Smooth muscle cell of the coronary artery (primary cell): ENCODE measurements at places on chromosomes 2 and 18. TPM values are rescaled to one million over a fixed set of nuclear protein-coding genes. Genes with fewer than 3 reads are reported as not detected.

Gene UGT1A10
- 0.23 TPM in 1 of 2 replicates, not detected in the other for total RNA-seq

Gene MYCN
- not detected in 2 replicates for total RNA-seq

Gene TUBA3D
- total RNA-seq = not detected in 2 replicates

Gene MAPRE2
- total RNA-seq = 19.0 and 26.2 TPM in 2 replicates

Gene NYAP2
- not detected in 2 replicates for total RNA-seq

Gene GAL3ST2
- 0.23 TPM in 1 of 2 replicates, not detected in the other for total RNA-seq

Gene AMMECR1L
- 13.3 and 13.9 TPM in 2 replicates for total RNA-seq

Gene RNF152
- 16.6 and 33.3 TPM in 2 replicates for total RNA-seq

Gene SERPINB3
- total RNA-seq = 2.3 TPM in 1 of 2 replicates, not detected in the other

Gene NMUR1
- 0.23 TPM in 1 of 2 replicates, not detected in the other for total RNA-seq

Gene CUL3
- total RNA-seq = 41.0 and 51.8 TPM in 2 replicates

Gene MEIS1
- 29.5 and 44.2 TPM in 2 replicates for total RNA-seq

Gene NEURL3
- 0.08 TPM in 1 of 2 replicates, not detected in the other for total RNA-seq

Gene AAMP
- 117 and 137 TPM in 2 replicates for total RNA-seq

Gene UCN
- 0.30 TPM in 1 of 2 replicates, not detected in the other for total RNA-seq

Gene STRN
- total RNA-seq = 8.6 and 11.5 TPM in 2 replicates

Gene BOD1L2
- not detected in 2 replicates for total RNA-seq

Gene CAPN14
- total RNA-seq = 0.08 and 0.12 TPM in 2 replicates

Gene SLC23A3
- 0.60 and 2.5 TPM in 2 replicates for total RNA-seq

Gene TM4SF20
- 0.23 TPM in 1 of 2 replicates, not detected in the other for total RNA-seq

Gene COL4A4
- total RNA-seq = 6.8 and 18.7 TPM in 2 replicates

Gene THOC1
- 22.9 and 31.4 TPM in 2 replicates for total RNA-seq

Gene ASB18
- not detected in 2 replicates for total RNA-seq
